ENCODE measurements at places on chromosomes 4 and X.

DNA sequence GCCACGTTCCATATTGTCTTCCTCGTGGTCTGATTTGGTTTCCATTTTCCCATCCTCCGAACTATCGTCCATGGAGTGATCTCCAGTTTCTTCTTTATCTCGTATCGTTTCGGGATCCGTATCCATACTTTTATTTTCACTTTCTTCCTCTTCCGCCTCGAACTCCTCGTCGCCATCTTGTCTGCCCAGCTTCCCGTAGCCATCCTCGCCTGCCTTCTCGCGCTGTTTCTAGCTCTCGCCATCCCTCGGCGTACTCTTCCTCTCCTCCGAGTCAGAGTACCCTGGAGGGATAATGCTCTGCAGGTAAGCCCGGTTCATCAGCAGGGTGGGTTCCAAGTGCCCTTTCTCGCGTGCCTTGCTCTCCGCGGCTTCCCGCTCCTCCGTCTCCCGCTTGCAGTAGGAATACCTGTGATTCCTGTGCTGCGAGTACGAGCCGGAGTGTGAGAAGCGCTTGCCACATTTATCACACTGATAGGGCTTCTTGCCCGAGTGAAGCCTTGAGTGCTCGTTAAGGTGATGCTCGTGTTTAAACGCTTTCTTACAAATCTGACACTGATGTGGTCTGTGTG, 134.5 kb upstream of the TAPT1 start:
- DNase-seq = no peak

- no peak for DNase-seq
Observed at GRCh38 chr4:171390626-171391025, 422.6 kb upstream of the GALNTL6 start.

DNA sequence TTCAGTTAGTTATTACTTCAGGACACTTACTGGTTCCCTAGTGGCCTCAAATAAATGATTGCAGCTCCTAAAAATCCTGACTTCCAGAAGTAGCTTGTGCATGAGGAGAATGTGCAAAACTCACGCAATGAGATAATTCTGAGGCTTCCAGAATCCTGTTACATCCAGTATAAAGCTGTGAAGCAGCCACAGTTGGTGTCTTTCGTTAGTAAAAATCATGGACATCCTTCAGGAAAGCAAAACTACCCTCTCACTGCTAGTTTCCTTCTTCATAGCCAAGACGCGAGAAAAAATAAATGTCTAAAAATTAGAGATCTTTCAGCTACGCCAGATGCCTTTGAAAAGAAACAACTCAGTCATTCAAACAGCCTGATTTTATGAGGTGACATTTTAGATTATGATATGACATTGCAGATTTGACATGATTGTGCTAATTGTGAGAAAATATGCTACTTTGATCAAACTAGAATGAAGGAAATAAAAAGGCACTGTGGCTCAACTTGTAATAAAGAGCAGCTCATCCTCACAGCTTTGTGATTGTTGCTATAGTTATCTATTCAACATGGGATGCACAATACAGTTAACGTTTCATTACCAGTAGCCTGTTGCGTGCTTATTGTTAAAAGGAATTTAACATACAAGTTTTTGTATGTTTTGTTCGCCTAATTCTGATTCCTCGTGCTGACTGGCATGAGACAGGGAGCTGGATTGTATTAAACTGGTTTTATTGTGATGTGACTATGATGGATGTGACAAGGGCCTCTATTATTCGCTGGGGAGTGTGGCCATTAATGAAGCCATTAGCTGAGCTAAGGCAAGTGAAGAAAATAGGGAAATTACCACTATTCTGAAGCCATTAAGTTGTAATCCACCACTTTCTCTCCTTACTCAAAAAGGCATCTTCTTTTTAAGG, 40.5 kb downstream of the AFF2 start:
- DNase-seq = no peak

GRCh38 chr4:48490680-48491513, 845 bp downstream of the ZAR1 start:
- DNase-seq = no peak

DNA sequence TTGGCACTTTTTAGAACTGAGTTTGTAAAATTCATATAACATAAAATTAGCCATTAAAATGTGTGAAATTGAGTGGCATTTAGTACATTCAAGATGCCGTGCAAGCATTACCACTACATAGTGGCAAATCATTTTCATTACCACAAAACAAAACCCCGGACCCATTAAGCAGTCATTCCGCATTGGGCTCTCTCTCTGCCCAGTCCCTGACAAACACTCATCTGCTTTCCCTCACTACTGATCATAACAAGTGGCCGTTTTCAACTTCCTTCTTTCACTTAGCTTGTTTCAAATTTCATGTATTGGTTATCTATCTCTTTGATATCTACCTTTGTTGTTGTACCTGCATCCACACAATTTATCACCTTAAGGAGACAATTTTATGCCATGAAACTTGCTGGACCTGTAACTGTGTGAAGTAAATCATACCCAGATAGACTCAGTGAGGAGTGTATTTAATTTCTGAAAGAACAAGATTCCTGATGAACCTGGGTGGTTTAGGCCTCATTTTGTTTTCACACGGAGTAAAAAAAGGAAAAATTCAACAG, 202.1 kb downstream of the OR13H1 start:
- no peak for DNase-seq

GRCh38 chr4:165793236-165793635, 79.8 kb upstream of the TLL1 start:
- DNase-seq = no peak

DNA sequence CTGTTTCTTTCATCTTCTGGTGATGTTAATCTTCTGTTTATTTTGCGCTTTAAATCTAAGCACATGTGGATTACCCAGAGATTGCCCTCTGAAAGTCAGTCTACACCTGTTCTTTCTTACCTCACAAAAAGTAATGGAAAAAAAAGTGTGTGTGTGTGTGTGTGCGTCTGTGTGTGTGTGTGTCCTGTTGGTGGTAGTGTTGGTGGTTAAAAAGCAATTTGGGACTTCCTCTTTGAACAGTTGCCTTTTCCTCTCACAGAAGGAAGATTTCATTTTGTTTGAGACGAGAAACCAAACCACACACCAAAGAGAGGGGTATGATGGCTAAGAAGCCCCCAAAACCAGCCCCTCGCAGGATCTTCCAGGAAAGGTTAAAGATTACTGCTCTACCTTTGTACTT, at the start of gene STAP1:
Gene STAP1, plus strand, starts transcription at position 235 of the 400 bp plus-strand sequence. Its CDS starts 83 bp downstream, at position 318.
- DNase-seq = no peak

DNA sequence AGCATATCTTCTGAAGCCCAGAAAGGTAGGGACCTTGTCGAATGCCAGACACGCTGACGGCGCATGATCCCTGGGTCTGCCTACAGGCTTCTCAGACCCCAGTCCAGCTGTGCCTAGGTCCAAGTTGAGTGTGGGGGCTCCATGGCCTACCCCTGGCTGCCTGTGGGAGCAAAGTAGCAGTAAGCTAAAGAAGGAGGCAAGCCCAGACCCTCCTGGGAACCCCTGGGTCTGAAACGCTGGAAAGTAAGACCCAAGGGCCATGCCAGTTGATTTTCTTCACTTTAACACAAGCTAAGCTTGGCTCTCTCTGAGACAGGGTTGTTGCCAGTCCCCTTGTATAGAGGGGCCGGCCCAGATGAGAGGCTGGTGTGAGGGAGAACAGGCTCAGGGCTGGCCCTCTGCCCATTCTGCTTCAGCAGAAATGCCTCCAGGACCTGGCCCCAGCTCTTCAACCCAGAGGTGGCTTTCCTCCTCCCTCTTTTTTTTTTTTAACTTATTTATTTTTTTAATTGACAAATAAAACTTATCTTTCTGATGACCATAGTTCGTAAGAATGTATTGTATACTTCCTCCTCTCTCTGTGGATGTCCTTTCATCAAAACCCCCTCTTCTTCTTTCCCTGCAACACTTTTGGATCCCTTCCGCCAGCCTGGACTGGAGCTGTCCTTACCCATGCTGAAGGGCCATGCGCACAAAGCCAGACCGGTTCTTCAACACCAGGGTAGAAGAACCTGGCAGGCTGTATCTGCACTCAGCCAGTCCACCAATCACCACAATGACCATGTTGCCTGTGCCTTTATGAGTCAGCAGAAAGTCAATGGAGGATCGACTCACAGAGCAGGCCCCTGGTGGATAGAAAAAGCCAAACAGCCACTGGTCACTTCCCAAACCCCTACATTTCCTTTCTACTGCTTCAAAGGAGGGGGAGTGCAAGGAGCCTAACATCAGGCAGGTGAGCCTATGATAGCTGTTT, 7.1 kb downstream of the AWAT2 start:
- no peak for DNase-seq

DNA sequence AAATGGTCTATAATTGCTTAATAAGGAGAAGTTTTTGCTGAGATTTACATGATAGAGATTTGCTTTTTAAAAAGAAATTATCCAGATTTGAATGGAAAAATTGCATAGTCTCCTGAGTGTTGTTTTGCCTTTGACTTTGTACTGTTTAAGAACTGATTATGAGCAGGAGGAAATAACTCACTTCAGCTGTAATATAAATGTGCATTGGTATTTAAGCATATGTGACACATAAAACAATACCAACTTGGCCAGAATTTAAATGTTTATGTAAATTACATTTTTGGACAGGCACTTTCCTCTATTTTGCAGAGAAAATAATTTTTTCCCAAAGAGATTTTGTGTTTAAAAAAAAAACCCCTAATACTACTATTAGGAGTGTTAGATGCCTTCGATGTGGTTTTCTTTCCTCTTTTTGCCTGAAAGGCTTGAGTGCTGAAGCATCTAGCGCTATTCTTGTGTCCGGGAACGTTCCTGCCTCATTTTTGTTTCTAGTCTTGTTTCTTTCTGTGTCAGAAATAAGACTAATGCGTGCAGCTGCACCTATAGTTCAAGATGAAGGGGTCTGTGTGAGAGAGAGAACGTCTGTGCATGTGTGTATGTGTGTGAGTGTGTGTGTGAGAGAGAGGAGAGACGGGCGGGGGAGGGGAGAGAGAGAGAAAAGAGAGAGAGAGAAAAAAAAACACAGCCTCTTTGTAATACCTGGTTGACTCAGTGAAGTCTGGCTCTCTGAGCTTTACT, 60.8 kb downstream of the TBL1X start:
- DNase-seq = no peak

- no peak for DNase-seq
Observed at GRCh38 chrX:21639775-21640174, 18.4 kb downstream of the KLHL34 start.

DNA sequence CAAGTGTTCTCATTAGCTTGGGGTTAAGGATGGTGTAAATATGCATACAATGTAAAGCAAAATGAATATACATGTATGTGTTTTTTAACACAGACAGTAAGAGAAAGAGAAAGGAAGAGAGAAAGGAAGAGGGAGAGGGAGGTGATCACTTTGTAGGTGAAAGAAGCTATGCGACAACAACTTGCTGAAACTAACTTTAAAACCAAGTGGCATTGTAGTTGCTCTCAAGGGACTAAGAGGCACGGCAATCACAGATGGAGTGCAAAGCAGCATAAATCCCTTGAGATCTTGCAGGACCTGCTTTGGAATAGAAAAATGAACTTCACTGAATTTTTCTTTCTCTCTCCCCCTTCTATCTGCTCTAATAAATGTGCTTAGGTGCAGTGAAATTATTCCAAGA, 1665.0 kb upstream of the TENM3 start:
- DNase-seq = no peak

- DNase-seq = no peak
Observed at GRCh38 chrX:2955281-2955680, 26.1 kb upstream of the ARSD start.

DNA sequence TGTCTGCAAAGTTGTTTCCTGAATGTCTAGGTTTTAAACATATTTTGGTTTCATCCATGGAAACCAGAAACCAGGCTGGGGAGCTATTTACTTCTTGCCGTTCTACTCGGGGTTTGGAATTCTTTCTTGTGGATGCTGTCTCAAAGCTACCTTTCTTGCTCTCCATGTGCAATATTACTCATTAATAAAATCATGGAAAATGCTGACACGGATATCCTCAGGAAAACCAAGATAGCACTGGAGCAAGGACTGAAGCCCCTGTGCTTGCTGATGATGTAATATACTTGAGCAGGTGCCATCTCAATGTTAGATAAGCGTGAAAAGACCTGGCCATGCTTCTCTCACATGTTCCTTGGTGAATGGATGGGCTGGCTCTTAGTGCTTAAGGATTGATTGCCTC, 41.5 kb upstream of the HPF1 start:
- no peak for DNase-seq

DNA sequence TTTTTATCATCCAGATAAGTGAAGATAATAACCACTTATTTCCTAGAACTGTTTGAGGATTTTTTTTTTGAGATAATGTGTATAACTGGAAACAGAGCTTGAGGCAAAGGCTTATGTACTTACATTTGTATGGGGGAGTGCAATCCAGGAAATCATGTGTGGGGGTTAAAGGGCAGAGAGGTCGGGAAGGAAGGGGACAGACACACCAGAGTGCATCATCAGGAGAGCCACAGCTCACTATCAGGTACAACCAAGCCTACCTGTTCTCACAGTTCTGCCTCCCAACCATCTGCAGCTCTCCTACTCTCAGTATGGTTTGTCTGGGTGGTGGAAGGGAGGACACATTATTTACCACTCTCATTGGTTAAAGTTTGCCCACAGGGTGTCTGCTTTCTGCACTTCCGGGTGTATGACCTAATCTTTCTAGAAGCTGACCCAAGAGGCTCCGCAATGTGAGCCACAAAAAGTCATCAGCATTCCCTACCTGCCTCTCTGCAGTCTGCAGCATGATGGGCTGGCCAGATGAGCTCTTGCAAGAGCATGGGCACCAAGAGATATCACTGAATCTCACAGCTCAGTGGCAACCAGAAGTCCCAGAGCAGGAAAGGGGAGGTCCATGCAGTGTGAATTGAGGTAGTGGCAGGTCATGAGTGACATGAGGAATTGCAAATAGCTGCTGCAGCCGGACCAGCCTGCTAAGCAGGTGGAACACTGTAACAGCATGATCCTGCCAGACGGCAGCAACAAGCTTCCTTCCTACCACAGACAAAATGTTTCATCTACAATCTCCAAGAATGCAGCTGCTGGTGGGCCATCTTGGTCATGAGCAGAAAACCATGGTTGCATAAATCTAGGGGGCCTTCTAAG, 36.9 kb upstream of the SPRY1 start:
- no peak for DNase-seq

- no peak for DNase-seq
Observed at GRCh38 chr4:154485127-154485773, 6.3 kb downstream of the DCHS2 start.

DNA sequence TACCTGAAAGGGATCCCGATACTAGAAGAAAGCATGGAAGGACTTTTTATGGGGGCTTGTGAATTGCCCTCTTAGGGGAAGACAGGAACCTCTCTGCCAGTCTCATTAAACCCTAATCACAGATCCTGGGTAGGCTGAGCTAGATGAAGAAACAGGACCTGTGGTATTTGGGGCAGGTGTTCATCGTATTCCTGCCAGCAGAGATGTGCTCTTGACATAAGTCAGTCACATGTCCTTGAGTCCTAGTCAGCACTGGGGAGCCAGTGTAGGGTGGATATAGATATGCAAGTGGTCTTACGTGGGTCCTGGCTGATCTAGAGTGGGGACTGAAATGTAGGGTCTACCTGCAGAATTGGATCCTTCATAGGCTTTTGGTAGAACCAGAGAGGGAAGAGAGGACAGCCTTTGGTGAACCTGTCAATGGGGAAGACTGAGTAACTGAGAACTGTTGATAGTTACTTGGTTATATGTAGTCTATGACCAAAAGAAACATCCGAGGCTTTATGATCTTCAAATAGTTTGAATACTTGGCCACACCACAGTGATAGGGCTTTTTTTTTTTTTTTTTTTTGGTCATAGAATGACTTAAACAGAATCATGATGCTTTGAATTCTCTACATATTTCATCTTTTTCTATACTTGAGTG, 63.5 kb upstream of the WDR1 start:
- DNase-seq = no peak

- no peak for DNase-seq
Observed at GRCh38 chr4:156971165-156971675, 379 bp downstream of the PDGFC start.

GRCh38 chr4:32574803-32575202, 1854.6 kb downstream of the PCDH7 start:
- DNase-seq = no peak

Data from activated T-cell treated with anti-CD3 and anti-CD28 coated beads, Interleukin-2, amount 50 U/mL, for 48 hours (primary cell).